Tongue (tissue), 3 donors: ENCODE measurements at places on chromosomes 7 and 10. TPM values are rescaled to one million over a fixed set of nuclear protein-coding genes. Genes with fewer than 3 reads are reported as not detected.
A peak's percentile ranks its signal among the peaks of the same experiment; 100 is the strongest.

DNA sequence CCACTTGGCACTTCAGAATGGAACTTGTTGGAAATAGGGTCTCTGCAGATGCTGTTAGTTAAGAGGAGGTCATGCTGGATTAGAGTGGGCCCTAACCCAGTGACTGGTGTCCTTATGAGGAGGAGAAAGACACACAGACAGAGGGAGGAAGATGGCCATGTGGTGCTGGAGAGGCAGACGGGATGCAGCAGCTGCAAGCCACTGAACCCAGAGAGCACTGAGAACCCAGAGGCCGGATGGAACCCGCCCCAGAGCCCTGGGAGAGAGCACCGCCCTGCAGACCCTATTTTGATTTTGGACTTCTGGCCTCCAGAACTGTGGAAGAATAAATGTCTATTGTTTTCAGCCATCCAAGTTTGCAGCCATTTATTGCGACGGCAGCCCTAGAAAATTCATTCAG, 58.0 kb upstream of the EBF3 start:
- DNase-seq: peak; percentile 67

DNA sequence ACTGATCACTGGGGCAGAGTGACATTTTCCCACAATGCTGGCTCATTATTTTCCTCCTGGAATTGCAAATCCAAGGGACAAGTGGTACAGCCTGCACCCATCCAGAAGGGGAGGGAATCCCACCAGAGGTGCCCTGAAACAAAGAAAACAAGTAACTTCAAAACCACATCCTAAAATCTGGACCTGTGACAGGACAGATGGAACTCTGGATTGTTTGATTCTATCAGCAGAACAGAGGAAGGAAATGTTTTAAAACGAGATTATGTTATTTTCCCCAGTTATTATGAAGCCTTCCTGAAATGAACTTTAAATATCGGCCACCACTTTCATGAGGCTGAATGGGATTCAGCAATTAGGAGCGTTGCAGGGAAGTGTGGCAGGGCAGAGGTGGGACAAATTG, 62.2 kb upstream of the ECHDC3 start:
- DNase-seq: no peak

- no peak for DNase-seq
These were observed 336.8 kb upstream of the IGFBP3 start for GRCh38 chr7:46257761-46258448.

DNA sequence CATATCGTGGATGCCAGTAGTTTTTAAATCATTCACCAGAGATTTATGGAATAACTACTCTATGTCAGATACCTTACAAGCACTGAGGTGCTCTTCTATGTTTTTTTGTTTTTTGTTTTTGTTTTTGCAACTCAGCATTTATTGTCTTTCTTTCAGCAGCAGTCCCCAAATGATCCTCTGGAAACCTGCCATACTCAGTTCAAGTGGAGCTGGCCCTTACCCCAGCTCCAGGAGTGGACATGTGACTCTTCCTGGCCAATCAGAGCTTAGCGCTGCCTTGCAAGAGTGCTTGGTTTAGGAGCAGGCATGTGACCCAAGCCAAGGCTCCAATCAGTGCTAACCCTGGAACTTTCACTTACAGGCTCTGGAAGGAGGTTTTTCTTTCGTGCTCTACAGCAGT, 356.6 kb upstream of the ZMIZ1 start:
- no peak for DNase-seq

Gene HSPA12A
- 9.3 TPM for total RNA-seq

Gene HOGA1
- total RNA-seq: 7.3 TPM

Gene NXPH1
- total RNA-seq: not detected

Gene ADGRA1
- 3.3 TPM for total RNA-seq

Gene XRCC2
- 3.8 TPM for total RNA-seq

Gene NEUROD6
- 0.21 TPM for total RNA-seq
